ENCODE measurements at places on chromosomes 6 and 20.
A peak's percentile ranks its signal among the peaks of the same experiment; 100 is the strongest.

DNA sequence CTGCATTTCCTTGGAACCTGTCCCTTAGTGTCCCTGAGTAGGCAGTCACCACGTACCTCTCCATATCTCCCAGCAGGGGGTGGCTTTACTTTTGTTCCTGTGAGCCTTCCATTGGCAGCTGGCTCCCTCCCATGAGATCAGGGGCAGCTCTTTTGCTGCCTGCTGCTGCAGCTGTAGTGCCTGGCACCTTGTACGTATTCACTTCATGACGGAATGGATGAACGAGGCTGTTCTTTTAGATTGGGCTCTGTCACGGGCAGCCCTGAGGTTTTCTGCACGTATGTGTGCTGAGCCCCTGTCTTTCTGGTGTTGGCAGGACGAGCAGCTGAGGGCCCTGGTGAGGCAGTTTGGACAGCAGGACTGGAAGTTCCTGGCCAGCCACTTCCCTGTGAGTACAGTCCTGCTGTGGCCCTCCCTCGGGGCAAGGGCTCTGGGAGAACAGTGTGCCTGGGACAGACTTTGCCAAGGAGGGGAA lies 14.6 kb downstream of the MYBL2 start:
- DNase-seq, result no peak

GRCh38 chr6:96542702-96543101 lies 20.2 kb upstream of the FHL5 start:
- DNase-seq, result no peak

GRCh38 chr6:34671801-34672656 lies 24.5 kb downstream of the ILRUN start:
- peak; percentile 13 for DNase-seq

GRCh38 chr6:12148841-12149240 lies 136.7 kb downstream of the HIVEP1 start:
- DNase-seq, result no peak

DNA sequence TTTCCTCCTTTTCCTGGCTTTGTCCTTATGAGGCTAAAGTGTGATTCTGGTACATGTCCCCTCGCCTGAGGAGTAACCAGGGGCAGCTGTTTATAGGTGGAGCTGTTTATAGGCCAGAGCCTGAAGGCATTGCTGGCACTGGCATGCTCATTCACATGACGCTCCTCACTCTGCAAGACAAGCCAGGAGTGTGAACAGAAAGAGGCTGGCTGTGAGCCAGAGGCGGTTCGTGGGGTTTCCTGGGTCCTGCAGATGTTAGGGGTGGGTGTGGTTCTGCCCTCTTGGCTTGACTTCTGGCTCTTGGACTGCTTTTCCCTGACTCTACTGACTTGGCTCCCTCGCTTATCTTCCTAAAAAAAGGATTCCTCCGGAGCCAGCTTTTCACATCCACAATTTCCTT lies 12.8 kb upstream of the MDFI start:
- DNase-seq, result no peak

DNA sequence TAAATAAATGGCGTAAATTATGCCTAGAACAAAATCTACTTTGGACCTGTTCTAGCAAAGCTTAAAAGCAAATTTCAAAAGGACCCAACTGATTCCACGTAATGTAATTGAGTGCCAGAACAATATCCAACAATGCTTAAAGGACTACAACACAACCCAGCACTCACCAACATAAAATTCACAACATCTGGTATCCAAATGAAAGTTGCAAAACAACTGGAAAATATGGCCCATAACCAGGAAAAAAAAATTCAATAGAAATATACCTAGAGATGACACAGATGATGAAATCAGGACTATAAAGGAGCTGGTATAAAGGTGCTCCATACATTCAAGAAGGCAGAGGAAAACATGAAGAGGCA lies 14.1 kb downstream of the TUBB2B start:
- DNase-seq, result no peak

- DNase-seq, result no peak
Observed at GRCh38 chr20:63151554-63152321, 64.2 kb downstream of the YTHDF1 start.

DNA sequence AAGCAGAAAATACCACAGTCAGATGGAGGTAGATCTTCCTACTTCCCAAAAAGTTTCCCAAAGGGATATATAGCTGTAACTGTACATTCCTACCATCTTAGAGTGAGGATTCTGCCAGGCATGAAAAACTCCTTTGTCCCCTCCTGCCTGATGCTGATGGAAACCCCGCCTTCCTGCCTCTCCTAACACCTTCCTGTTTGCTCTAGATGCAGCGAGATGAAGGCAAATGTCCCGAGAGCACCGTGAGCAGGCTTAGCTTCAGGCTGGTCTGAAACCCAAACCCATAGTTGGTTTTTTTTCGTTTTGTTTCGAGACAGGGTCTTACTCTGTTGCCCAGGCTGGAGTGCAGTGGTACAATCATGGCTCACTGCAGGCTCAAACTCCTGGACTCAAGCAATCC lies 55.6 kb downstream of the MYB start:
- DNase-seq, result no peak
